ENCODE measurements at places on chromosomes 13 and 19.

- no peak for DNase-seq
Observed at GRCh38 chr19:48483301-48483700, 14.1 kb downstream of the CYTH2 start.

DNA sequence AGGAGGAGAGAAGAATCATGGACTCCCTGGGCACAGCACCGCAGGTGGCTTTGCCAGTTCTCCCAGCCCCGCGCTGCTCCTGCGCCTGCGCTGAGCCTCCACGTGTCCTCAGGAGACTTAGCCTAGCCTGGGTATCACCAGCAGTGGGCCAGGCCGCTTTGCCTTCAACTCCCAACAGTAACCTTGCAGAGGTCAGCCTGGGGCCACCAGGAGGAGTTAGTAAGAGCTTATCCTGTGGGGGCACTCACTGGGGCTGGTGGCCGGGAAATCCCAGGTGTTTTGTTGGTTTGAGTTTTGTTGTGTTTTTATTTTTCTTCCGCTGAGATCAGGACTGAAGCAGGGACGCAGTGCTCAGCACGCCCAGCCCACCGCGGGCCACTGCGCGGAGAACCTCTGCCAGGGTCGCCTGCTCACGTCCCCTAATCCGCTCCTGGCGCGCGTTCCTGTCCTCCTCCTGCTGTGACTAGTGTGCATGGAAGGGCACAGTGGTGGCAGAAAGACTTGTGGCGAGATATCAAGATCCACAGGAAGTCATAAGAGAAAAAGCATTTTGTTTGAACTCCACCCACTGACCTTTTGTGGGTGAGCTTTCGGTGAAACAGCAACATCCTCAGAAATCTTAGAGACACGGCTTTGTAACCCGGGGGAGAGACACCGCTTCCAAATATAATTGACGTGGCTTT is 207.4 kb upstream of the RFC3 start:
- DNase-seq = peak; percentile 29

- no peak for DNase-seq
Observed at GRCh38 chr19:13459351-13459750, 46.9 kb downstream of the CACNA1A start.

DNA sequence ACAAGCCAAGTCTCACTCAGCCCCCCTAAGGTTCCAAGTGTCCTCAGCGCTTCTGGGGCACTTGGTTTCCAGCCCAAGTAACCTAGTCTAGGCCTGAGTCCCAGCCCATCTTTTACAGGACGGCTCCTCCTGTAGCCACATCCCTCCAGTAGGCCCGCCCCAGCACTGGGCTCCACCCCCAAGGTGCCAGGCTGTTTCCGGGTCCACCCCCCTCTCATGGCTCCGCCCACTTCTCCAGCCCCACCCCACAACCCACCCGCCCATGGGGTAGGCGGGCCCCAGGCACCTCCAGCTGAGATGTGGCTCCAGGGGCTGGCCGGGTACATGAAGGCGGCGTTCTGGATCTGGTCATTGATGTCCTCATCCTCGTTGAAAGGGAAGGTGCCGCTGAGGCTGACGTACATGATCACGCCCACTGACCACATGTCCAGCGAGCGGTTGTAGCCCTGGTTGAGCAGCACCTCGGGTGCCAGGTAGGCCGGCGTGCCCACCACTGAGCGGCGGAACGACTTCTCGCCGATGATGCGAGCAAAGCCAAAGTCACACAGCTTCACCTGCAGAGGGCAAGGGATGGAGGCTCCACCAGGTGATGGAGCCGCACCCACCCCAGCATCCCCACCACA is 17.2 kb upstream of the DACT3 start:
- peak; percentile 48 for DNase-seq

DNA sequence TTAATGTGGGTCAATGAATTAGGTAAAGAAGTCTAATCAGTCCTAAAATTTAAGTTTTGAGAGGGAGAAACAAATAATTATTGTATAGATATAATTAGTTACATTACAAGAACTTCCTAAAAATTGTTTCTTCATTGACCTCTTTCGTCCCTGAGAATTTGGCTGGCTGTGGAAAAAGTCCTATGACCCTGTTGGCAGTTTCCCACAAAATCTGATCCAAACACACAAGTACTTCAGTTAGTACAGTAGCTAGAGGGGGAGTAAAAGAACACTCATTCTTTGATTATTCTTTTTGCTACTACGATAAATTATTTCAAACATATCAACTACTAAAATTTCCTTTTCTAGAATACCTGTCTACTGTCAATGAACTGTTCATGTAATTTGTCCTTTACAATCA is 11.3 kb downstream of the POSTN start:
- DNase-seq = no peak

DNA sequence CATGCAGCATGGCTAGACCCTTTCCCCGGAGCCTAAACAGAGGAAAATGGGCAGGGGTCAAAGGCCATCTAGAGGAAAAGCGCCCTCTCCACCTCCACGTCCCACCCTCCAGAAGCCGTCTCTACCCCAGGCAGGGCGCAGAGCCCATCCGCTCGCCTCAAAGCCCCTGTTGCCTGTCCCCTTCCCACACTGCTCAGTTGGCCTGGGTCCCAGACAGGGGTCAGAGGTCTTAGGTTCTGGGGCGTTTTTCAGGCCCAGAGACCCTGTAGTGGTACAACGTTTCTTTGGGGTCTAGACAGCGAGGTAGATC is 285 bp downstream of the TMEM143 start:
- DNase-seq = peak; percentile 19

GRCh38 chr19:28292822-28293500 is 920.0 kb downstream of the UQCRFS1 start:
- no peak for DNase-seq

DNA sequence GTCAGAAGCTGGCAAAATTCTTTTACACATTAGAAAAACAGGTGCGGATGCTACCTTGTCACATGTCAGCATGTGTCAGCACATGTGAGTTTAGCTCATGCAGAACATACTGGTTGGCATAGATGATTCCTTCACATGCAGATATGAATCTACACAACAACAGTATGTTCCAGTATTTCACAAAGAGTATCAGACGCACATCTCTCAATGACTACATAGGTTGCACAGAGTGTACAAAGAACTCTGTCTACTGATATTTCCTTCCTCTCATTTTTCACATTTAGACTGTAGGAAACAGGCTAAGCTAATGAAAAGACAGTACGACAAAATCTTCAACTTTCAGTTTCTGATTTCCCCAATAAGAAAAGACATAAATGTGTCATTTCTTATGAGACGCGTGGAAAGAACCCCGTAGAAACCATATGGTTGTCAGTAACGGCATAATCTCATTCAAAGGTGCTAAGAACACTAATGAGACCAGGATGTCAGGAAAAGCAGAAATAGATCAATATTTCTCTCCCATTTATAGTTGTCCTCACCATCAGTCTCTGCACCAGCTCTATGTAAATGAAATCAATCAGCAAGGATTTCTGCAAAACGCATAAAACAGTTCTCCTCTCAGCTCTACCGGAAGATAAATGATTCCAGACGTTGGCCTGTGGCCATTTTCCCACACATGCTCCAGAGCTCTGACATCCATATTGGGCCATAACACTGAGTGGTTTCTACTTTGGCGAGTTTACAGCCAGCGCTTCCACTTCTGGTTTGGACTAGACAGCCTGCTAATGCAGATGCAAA is 81.2 kb downstream of the STARD13 start:
- no peak for DNase-seq

DNA sequence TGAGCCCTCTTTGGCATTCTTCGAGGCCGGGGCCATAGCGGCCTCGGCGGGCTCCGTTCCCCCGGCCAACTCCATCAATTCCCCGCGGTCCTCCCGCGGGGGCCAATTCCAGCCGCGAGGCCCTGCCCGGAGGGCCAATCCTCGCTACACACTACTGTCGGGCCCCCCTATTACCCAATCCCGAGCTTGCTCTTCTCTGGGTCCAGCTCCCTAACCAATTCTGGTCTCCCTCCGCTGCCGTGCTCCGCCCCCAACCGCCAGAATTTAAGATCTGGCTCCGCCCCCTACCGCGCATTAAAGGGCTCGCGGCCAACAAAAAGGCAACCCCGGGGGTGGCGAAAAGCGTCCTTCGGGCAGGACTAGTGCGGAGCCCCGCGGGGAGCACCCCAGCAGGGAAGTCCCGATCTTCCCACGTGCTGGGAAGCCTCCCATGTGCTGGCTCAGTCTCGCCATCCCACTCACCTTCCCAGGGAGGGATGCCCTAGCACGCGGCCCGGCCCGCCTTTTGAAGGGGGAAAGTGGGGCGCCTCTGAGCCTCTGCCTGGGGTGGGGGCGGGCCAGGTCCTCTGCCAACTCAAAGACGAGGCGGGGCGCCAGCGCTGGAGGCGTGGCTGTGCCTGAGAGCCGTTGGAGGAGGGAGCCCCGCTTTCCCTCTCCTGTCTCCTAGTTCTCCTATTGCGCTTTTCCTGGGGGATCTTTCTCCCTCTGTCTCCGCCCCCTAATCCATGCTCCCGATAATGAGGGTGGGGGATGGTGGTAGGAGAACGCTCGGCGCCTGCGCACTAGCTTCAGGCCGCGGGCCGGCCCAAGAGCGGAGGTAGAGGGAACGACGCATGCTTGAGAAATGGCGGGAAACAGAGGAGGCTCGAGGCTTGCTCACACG is 3.5 kb downstream of the LIPE start:
- peak; percentile 92 for DNase-seq

DNA sequence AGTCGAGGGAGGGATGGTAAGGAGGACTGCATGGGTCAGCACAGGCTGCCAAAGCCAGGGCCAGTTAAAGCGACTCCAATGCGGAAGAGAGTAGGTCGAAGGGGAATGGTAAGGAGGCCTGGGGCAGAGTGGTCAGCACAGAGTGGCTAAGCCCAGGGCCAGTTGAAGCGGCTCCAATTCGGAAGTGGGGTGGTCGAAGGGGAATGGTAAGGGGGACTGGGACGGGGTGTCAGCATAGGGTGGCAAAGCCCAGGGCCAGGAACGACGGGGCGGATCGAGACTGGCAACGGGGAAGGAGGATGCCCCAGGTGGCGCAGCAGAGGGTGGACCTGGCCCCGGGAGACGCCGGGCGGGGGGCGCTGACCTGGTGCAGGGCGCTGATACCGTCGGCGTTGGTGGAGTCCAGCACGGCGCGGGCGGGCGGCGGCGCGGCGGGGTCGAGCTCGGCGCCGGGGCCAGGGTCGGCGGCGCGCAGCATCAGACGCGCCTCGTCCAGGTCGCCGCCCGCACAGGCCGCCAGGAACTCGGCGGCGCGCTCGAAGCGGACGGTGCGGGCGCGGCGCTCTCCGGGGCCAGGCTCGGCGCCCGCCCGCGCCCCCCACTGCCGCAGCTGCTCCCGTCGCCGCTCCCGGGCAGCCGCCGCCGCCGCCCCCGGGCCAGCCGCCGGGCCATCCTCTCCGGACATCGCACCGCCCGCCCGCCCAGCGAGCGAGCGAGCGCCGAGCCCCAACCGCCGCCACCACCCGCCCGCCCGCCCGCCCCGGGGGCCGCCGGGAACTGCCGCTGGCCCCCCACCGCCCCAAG is at the start of gene PPP1R12C:
PPP1R12C (minus strand) TSS at position 779 of the 804 bp plus-strand sequence; CDS start at position 685, 94 bp downstream.
- peak; percentile 55 for DNase-seq

DNA sequence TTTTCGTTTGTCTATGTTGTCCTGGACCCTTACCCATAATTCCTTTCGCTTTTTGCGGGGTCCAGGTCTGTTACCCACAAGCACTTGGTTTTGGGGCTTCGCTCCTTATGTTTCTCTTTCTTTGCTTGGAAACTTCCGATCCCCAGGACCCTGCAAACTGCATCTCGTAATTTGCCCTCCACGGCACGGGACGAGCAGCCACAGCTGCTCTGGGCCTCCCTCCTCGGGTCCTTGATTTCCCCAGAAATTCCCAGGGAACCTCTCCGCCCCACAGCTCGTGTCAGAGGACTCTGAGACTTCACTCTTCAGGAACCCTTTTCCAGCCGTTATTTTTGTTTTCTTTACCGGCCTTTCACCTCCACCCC is 599 bp downstream of the SNRNP70 start:
- DNase-seq = no peak

- no peak for DNase-seq
Observed at GRCh38 chr19:7492558-7492957, 3.7 kb upstream of the PEX11G start.

DNA sequence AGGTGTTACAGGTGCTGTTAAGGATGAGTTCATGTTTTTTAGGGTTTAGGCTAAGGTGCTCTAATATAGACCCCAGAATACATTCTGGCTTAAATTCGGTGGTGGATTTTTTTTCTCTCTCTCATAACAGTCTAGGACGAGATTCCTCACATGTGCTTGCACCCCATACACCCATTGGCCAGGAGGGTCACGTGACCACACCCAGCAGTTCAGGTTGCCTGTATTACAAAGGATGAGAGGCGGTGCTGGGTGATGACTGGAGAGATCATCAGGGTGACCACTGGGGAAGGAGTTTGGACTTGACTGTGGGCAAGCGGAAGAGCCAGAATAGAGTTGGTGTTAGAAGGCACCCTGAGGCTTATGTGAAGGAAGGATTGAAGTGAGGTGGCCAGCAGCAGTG is 27.7 kb downstream of the PPP2R1A start:
- no peak for DNase-seq

DNA sequence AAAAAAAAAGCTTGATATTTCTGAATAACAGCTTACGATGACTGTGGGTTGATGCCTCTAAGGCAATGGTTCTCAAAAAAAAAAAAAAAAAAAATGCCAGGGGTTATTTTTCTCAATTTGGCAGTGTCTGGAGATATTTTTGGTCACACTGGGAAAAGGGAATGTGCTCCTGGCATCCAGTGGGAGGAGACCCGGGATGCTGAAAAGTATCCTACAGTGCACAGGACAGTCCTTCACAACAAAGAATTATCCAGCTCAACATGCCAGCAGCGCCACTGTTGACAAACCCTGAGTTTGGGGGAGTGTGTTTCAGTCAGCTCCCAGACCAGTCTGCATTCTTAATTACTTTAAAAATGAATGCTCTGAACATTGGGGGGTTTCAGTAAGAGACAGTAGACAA is 54.5 kb downstream of the FLT3 start:
- DNase-seq = no peak

GRCh38 chr13:103731959-103732358 is 665.7 kb upstream of the SLC10A2 start:
- no peak for DNase-seq

GRCh38 chr19:15871570-15871969 is 26.3 kb downstream of the CYP4F2 start:
- DNase-seq = no peak

DNA sequence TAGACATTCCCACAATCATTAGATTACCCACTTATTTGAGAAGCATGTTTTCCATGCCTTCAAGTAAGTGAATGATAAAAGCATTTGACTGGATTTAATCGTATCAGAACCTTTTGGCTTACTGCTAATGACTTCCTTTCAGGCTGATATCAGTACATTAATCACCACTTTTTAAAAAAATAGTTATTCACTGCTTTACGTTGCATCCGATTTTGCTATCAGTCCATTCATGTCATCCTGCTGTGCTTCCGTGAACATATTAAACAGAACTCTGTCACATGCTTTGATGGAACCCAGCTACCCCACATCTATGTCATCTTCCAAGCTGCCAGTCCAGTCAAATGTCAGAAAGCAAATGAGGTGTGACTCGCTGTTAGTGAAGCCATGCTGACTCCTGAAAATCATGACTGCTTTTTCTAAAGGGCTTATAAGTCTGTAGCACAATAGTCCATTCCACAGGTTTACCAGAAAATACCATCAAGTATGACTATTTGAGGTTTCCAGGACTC is 440.9 kb downstream of the IRS2 start:
- no peak for DNase-seq

DNA sequence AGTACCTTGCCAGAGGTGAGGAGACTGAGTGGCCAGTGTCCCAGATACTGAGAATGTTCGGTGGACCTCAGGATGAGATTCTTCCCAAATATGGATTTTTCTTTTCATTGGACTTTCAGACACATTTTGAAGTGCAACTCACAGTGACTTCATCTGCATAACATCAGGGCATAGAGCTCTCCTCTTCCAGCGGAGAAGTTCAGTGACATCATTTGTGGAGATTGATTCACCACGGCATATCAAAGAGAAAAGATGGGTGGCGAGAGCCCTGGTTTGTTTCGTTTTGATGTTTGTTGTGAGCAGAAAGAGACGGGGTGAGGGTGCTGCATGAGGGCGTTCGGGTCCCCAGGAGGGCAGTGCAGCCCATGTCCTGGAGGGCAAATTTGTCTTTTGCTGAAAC is 120.1 kb upstream of the GPR12 start:
- DNase-seq = no peak

Measured in CD4-positive, alpha-beta T cell (primary cell).